ENCODE measurements at places on chromosomes 7 and 10. TPM values are rescaled to one million over a fixed set of nuclear protein-coding genes. Genes with fewer than 3 reads are reported as not detected.

TAS2R41 gene
- not detected for total RNA-seq

- no peaks in the 10 kb centered on the region for H3K36me3 ChIP-seq
- peak overlapping the region; percentile 2 for H3K27ac ChIP-seq
- H3K27me3 ChIP-seq = no peaks in the 10 kb centered on the region
- H3K4me1 ChIP-seq = peaks cover 6% of the 10 kb centered on the region
- no peak overlapping the region for H3K4me3 ChIP-seq
Measured at GRCh38 chr10:63434866-63435854, 30.6 kb downstream of the JMJD1C start.

DNA sequence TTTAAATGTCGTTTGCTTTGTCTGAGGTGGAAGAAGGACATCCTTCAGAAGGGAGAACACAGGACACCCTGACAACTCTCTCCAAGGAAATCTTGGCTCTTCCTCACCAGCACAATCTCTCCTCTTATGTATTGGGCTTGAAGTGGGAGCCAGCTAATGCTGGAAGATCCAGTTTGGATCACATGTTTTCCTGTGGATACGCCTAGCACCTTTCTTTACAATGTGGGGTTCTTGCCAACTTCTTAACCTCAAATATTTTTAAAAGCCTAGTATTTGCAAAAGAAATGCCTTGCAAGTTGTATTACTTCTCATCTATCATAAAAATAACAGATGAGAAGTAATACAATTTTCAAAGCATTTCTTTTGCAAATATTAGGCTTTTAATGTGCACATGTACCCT is 76.4 kb downstream of the FRMD4A start:
- H3K27me3 ChIP-seq = no peaks in the 10 kb centered on the region
- H3K36me3 ChIP-seq = no peaks in the 10 kb centered on the region
- no peak overlapping the region for H3K4me3 ChIP-seq
- no peak overlapping the region for H3K27ac ChIP-seq

- H3K4me3 ChIP-seq = no peak overlapping the region
- no peak for DNase-seq
- H3K27me3 ChIP-seq = no peaks in the 10 kb centered on the region
- no peaks in the 10 kb centered on the region for H3K36me3 ChIP-seq
- H3K27ac ChIP-seq = no peak overlapping the region
- H3K4me1 ChIP-seq = no peaks in the 10 kb centered on the region
Measured at GRCh38 chr10:129743738-129744133, 220.3 kb downstream of the EBF3 start.

- H3K4me3 ChIP-seq = no peak overlapping the region
- no peaks in the 10 kb centered on the region for H3K36me3 ChIP-seq
- DNase-seq = no peak
- no peak overlapping the region for H3K27ac ChIP-seq
- H3K27me3 ChIP-seq = no peaks in the 10 kb centered on the region
- H3K4me1 ChIP-seq = no peaks in the 10 kb centered on the region
Measured at GRCh38 chr7:126696256-126697038, 556.3 kb downstream of the GRM8 start.

C7orf57 gene
- not detected for total RNA-seq

DNA sequence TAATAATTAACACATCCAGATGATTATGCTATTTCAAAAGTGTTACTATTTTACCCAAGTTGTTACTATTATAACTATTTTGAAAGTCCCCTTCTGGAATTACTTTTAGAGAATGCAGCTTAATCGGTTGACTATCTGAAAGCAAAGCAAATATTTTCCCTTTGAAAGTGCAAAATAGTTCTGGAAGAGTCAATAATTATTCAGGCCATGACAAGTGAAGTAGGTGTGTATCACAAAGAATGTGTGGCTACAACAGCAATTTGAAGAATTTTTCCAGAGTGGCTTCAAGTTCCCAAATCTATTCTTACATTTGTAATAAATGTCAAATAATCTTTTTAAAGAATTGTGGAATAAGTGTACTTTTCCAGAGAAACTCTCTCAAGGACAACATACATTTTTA is 42.8 kb downstream of the RNLS start:
- DNase-seq = no peak
- no peaks in the 10 kb centered on the region for H3K36me3 ChIP-seq
- H3K27ac ChIP-seq = no peak overlapping the region
- no peak overlapping the region for H3K4me3 ChIP-seq
- H3K4me1 ChIP-seq = peaks cover 3% of the 10 kb centered on the region
- H3K27me3 ChIP-seq = no peaks in the 10 kb centered on the region

DNA sequence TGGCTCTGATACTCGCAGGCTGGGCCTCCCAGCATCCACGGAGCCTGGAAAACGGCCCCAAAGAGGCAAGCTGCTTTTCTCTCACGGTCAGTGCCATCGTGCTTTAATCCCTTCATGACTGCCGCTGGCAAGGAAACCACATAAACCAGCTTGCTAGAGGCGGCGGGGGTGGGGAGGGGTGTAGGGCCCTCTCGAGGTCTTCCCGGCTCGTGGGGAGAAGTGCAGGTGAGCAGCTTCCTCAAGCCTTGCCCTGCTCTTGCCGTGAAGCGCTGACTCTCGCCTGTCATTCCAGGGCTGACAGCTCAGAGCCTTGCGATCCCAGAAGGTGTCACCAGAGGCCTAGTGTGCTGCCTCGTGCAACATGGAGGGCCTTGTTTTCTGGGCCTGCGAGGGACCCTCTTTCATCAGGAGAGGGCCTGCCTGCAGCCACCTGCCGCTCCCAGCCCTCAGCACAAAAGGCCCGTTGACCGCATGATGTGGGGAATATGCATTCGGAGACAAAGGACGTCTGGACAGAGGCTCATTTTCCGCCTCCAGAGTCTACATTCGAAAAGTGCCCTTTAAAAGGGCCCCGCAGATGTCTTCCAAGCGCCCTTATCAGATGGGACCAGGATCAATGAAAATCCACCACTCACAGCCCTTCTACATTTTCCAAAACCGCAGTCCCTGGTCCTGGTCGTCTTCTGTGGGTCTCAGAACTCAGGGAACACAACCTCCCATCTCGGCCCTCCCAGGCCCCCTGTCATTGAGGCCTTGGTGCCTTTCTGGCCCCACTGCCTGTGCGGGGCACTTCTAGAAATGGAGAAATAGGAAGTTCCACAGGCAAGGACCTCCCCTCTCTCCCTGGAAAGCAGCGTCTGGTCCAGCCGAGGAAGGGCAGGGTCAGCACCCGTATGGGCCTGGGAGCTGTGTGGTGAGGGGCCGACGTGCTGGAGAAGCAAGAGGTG is 58.7 kb downstream of the ZRANB1 start:
- no peaks in the 10 kb centered on the region for H3K27me3 ChIP-seq
- H3K27ac ChIP-seq = peak overlapping the region; percentile 98
- H3K4me3 ChIP-seq = peak overlapping the region; percentile 54
- DNase-seq = no peak
- peaks cover 35% of the 10 kb centered on the region for H3K4me1 ChIP-seq
- peaks cover 31% of the 10 kb centered on the region for H3K36me3 ChIP-seq

GIMAP5 gene
- total RNA-seq = 89.3 TPM

ADARB2 gene
- not detected for total RNA-seq

- H3K27me3 ChIP-seq = no peaks in the 10 kb centered on the region
- H3K4me1 ChIP-seq = peaks cover 32% of the 10 kb centered on the region
- no peaks in the 10 kb centered on the region for H3K36me3 ChIP-seq
- no peak overlapping the region for H3K4me3 ChIP-seq
- no peak overlapping the region for H3K27ac ChIP-seq
Measured at GRCh38 chr10:132611026-132611910, 73.7 kb downstream of the INPP5A start.

- H3K27ac ChIP-seq = no peak overlapping the region
- no peaks in the 10 kb centered on the region for H3K27me3 ChIP-seq
Measured at GRCh38 chr10:31099094-31099493, 67.4 kb upstream of the ZNF438 start.

Data from ascending aorta (tissue), 2 donors.